ENCODE measurements at places on chromosomes 11 and 22. TPM values are rescaled to one million over a fixed set of nuclear protein-coding genes. Genes with fewer than 3 reads are reported as not detected.

The APOA5 gene
- total RNA-seq, result not detected

The PHF5A gene
- total RNA-seq, result 55.4 TPM

The MPZL2 gene
- 15.8 TPM for total RNA-seq

The CYP2D6 gene
- total RNA-seq, result 1.5 TPM

The ZP1 gene
- not detected for total RNA-seq

The OR52N4 gene
- total RNA-seq, result 0.62 TPM

The TTC9C gene
- total RNA-seq, result 37.6 TPM

The APOBEC3F gene
- 33.4 TPM for total RNA-seq

The MMP1 gene
- not detected for total RNA-seq

The SCUBE1 gene
- not detected for total RNA-seq

The RAB39A gene
- 0.29 TPM for total RNA-seq

The KCNJ1 gene
- total RNA-seq, result not detected

The PHF21B gene
- total RNA-seq, result not detected

The NNMT gene
- total RNA-seq, result not detected

Data from activated CD4-positive, alpha-beta memory T cell treated with anti-CD3 and anti-CD28 coated beads for 36 hours (primary cell).